CD8-positive, alpha-beta memory T cell (primary cell): ENCODE measurements at places on chromosomes 3 and 15.

DNA sequence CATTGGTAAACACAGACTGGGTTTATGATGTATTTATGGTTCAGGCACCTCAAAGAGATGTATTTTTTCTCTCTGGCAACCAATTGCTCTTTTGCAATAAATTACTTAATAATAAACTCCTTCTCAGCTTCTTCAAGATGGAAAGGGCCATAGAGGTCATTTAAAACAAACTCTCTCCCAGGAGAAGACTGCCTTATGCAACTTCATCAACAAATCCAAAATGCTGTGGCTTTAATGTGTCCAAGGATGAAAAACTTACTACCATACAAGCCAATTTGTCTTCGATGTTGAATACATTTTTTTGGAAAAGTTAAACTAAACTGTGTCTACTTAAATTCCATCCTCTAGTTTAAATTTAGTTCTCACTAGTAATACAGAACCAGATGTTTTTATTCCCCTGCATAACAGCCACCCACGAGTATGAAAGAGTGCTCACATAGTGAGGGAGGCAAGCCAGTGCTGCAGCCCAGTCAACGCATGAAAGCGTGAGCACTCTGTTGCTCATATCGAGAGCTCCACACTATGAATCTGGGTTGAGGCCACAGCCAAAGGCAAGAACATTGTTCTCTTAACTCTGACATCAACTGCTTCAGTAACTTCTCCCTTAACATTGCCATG is 761.3 kb upstream of the GRM7 start:
- DNase-seq = no peak

DNA sequence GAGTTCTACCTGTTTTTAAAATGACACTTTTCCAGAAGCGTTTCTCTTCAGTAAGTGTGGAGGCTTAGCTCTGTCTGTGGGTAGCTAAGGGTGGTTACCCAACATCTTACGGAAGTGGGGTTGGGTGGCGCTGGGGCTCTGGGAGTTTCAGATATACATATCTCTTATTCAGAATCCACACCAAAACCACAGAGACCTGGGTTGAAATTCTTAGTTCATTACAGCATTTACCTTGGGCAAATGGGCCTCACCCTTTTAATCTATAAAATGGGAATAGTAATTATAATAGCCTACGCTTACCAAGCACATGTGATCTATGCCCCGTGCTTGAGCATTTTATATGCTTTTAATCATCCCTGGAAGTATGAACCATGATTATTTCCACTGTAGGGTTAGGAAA is 9.4 kb downstream of the PTPRG start:
- DNase-seq = no peak

GRCh38 chr15:33445984-33446383 is 135.2 kb downstream of the RYR3 start:
- no peak for DNase-seq

GRCh38 chr3:58342676-58343075 is 10.0 kb downstream of the PXK start:
- no peak for DNase-seq

- DNase-seq = no peak
Observed at GRCh38 chr15:73467758-73468157, 24.8 kb downstream of the REC114 start.

DNA sequence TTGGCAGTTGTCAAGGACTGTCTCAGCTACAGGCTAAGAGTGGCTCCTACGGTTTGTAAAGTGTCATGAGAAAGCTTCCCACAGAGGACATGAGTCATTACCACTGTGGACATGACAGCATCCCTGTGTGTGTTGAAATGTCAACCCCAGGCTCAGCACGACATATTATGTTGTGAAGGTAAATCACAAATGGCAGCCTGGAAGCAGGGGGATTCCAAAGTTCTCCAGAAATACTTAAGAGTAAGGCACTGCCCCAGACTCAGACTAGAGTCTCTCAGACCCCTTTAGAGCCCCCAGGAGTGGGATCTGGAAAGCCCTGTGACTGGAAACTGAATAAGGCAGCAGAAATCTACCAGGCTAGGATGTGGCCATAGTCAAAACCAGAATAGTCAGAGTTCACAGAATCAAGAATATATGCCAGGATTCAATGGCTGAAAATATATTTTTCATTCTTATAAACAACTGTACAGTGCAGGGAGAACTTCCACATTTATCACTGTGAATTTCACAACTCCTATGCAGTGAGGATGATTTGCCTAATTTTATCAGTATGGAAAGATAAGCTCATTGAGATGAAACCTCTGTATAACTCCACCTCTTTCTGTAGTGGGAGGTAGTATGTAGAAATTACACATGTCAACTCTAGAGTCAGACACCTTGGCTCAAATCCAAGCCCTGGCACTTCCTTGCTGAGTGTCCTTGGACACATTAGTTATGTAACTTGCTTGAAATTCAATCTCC is 237.1 kb upstream of the CFAP20DC start:
- no peak for DNase-seq
